ENCODE measurements at places on chromosomes 4 and X.
A peak's percentile ranks its signal among the peaks of the same experiment; 100 is the strongest.

DNA sequence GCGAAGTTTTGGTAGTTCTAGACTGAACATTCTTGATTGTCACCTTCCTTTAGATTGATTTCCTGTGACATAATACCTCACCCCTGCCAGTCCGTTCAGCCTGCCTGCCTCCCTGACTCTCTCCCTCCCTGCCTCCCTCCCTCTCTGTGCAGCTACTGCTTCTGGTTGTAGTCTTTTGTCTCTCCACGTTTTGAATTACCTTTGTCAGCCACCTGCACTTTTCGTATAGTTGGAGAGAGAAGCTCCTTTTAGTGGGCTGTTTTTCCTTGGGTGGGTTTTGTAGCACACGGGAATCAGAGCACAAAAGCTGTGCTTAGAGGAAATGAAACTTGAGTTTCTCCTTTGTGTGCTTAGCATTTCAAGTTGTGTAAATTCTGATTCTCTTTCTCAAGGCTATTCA, 32.6 kb upstream of the MSMO1 start:
- DNase-seq = no peak

DNA sequence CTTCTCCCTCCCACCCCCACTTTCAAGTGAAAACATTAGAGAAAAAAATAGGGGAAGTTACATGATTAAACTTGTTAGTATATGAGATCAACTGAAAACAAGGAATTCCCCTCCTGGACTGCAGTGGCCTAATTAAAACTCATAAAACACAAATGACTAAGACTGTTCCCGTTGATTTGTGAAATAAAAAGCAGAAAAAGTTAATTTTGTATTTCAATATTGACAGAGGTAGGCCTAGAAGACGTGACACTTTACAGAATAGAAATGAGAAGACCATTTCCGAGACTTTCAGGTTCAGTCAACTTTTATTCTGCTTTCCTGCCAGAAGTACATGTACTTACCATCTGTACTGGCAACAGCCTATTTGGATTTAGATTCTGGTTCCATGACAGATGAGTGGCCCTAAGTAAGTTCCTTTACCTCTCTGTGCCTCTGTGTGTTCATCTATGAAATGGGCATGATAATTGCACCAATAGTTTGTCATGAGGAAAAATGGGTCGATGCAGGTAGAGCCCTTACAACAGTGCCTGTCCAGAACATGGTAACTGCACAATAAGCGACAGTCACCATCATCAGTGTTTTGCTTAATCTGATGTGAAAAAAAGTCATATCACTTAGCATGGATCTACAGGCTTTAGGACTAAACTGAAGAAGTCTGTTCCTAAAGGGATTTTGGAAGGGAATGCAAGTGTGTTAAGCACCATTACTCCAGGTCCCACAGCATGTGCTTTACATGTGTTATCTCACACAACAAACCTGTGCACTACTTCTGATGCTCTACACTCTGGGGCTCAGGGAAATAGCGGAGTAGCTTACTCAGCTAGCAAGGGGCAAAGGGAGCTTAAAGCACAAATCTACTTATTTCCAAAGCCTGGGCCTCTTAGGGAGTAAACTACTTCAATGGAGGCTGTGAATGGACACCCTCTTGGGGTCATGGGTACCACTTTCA, 562.3 kb upstream of the DIPK2B start:
- no peak for DNase-seq

- no peak for DNase-seq
These were observed 115.8 kb upstream of the SHISA3 start for GRCh38 chr4:42281324-42282020.

- DNase-seq = no peak
These were observed 9.3 kb upstream of the DCK start for GRCh38 chr4:70984106-70984505.

DNA sequence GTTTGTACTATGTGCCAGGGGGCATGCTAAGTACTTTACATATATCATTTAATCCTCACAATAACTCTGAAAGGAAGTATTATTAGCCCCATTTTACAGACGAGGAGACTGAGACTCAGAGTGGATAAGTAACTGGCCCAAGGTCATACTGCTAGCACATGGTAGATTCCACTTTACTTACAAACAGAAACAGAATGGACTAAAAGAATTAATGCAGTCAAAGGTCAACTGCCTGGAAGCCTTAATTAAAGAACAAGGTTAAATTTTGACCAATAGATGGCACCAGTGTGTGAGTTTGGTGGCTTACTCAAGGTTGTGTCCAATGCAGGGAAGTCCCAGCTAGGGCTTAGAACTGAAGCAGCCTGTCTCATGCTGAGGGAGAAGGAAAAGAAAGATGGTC, 4.7 kb downstream of the RIPPLY1 start:
- peak; percentile 24 for DNase-seq

DNA sequence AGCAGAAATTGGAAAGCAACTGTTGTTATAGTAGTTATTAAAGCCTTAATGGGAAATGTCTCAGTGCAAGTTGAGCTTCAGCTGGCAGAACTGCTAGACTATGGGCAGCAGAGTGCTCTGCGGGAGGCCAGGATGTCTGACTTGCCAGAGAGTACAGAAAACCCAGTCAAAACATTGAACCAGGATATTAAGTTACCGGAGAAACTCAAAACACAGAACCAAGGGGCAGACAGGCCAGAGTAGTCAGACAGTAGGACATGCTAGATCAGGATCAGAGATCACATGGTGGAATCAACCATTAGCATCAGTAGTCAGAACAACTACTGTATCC, 72.9 kb upstream of the TNIP3 start:
- no peak for DNase-seq

DNA sequence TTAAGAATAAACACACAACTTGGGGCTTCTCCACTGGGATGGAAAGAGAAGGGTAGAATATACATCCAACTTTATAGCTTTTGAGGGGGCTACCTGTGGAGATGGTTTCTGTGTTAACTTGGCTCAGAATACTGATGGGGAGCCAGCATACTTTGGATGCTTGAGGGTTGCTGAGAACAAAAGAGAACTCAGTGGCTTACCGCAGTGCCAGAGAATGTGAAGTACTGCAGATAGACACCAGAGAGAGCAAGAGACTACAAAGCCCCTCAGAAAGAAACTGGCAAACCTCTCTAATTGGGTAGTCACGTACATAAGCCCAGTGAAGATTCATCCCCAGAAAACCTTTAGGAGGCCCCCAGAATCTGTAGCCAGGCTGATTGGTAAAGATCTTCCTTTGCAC, 214.4 kb downstream of the DCHS2 start:
- no peak for DNase-seq

DNA sequence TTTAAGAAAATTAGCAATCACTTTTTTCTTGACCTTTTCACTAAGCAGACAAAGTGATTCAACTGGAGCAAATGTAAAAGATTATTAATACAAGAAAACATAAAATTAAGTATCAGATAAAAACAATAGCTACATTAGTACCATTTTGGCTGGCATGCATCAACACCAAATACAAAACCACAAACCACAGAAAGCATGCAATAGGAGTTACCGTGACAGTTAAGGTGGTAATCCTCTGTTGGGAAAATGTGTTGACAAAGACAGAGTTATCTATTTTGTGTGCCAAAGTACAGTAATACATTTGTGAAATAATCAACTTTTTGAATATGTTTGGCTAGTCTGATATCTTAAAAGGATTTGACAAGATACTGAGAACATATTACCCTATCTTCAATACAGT, 89.8 kb upstream of the ETNPPL start:
- no peak for DNase-seq

DNA sequence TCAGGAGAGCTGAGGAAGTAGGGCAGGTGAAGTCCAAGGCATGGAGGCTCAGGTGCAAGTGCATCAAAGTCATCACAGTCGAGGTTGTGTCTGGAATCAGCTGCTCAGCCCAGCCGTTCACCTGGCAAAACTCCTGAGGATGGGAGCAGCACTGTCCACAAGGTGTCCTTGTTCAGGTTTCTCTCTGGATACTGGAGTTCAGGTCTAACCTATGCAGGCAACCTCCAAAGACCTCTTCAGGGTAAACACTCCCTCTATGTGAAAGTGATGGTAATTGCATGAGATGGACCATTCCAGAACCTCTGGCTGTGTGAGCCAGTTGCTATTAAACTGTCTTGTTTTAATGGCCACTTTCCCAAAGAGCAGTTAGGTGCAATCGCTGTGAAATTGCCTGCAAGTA, 120.2 kb upstream of the PSAPL1 start:
- no peak for DNase-seq

DNA sequence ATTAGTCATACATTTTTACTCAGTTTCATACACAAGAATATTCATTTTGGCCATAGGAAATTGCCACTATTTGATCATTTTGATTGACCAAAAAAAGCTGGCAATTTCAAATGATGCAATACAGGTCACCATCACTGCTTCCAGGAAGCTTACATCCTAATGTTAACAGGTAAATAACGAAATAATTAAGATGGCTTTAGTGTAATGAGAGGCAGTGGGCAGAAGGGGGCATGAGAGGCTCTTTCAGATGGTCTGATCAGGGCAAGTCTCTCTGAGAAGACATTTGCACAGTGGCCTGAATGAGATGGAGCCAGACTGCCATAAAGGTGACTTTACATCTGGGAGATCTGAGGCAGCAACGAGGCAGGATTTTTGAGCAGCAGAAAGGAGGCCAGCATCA, 170.7 kb downstream of the SLIT2 start:
- no peak for DNase-seq

DNA sequence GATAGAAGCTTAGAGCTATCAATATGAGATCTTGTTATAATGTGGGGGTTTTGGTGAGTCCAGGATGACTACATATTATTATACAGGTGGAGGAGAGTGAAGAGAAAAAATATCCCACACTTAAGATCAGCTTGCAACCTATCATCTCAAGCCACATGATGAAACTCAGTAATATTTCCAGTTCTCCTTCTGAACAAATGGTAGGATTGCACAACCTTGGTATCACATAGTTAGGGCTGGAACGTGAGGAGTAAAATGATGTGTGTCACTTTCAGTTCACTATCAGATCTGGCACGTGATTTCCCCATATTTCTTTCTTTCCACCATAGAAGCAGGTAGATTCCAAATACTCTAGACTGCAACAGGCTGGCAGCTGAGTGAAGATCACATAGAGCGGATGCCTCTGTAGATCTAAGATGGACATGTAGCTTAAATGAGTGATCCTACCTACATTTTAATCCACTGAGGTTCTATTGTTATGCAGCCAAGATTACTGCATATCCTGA, 150.6 kb upstream of the ANKRD50 start:
- no peak for DNase-seq

- DNase-seq = no peak
These were observed 1827.0 kb downstream of the C4orf33 start for GRCh38 chr4:130922955-130923354.

DNA sequence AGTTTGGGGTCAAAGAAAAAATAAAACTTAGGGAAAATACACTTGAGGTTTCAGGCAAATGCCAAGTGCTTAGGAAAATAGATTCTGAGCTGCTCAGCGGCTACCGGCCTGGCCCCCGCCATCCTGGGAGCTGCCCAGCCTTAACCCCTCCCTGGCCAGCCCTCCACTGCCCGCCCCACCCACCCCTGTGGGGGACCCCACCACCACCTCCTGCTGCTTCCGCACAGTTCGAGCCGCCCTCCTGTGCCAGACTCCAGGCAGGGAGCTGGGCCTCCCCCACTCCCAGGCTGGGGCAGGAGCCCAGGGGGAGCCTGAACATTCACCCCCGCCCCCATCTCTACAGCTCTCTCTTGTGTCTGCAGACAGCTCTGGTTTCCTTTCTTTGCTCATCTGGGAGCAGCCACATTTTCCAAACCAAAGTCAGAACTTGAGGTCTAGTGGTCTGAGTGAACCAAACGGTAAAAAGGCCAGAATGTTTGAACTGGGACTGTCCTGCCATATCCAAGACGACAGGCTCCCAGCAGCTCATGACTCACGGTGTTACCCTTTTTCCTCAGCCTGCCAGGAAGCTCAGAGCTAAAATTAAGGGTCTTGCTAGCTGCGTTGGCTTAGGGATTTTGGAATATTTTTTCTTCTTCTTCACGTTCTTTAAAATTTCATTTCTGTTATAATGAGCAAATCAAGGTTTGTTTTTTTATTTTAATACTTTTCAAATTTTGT, 4.7 kb upstream of the FGFR3 start:
- no peak for DNase-seq

GRCh38 chr4:38114386-38115150, 154.4 kb downstream of the PTTG2 start:
- no peak for DNase-seq

- DNase-seq = peak; percentile 48
These were observed 95.1 kb downstream of the RASL11B start for GRCh38 chr4:52957220-52957686.

DNA sequence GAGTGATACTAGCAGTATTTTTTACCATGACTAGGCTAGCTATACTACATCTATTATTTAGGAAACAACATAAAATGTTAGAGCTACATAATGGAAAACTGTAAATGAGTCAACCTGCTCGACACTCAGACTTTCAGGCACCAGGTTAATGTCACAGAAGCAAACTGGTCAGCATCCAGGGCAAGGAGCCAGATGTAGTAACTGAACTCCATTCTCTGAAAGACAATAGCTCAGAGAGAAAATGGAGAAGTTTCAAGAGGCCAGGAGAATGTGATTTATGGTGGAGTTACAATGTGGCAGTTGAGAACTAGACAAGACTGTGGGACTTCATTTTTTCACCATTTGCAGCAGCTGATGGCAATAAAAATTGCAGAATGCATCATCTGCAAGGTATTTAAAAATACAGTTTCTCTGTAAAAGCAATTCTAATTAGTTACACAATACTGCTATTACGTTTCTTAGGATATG, 342.7 kb upstream of the PABPC4L start:
- peak; percentile 46 for DNase-seq

GRCh38 chrX:47648376-47648775, 2.0 kb downstream of the ELK1 start:
- DNase-seq = no peak

GRCh38 chr4:155073852-155074251, 134.6 kb upstream of the NPY2R start:
- DNase-seq = no peak

DNA sequence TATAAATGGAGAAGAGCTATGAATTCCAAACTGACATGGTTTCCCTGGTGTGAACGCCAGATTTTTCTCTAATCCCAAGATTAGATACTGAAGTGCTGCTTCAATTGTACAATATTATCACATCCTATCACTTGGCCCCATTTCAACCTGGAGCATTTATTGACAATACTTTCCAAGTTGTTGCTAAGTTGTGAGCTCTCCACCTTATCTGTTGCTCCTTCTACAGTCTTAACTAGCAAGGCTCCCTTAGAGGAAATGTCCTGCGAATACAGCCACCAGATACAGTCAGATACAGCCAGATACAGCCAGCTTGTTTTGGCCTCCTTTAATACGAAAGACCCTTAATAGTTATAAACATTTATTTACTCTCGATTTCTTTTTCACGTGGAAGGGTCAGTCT, 466.3 kb upstream of the FAM241A start:
- DNase-seq = no peak

DNA sequence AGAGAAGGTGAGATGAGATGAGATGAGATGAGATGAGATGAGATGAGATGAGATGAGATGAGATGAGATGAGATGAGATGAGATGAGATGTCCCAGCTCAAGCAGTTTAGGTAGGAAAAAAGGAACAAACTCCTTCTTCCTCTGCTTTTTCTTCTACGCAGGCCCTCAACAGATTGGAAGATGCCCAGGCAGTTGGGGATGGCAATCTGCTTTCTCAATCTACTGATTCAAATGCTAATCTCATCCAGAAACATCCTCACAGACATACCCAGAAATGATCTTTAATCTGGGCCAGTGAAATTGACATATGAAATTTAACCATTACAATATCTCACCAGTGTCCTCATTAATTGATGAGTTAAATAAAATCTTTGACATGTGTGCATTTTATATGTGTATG, 370.3 kb upstream of the SLC7A11 start:
- no peak for DNase-seq

GRCh38 chr4:7101692-7102515, 34.0 kb upstream of the GRPEL1 start:
- no peak for DNase-seq

GRCh38 chr4:188246488-188246887, 107.2 kb downstream of the TRIML1 start:
- DNase-seq = no peak
